NCI-H1436 treated with DMSO at 0.1 percent for 48 hours (cell line): ENCODE measurements at places on chromosomes 5 and 9.

- no peak for DNase-seq
Observed at GRCh38 chr9:28750136-28750535, 1176.9 kb upstream of the C9orf72 start.

GRCh38 chr5:164934039-164934438 is 1428.6 kb downstream of the MAT2B start:
- DNase-seq, result no peak

DNA sequence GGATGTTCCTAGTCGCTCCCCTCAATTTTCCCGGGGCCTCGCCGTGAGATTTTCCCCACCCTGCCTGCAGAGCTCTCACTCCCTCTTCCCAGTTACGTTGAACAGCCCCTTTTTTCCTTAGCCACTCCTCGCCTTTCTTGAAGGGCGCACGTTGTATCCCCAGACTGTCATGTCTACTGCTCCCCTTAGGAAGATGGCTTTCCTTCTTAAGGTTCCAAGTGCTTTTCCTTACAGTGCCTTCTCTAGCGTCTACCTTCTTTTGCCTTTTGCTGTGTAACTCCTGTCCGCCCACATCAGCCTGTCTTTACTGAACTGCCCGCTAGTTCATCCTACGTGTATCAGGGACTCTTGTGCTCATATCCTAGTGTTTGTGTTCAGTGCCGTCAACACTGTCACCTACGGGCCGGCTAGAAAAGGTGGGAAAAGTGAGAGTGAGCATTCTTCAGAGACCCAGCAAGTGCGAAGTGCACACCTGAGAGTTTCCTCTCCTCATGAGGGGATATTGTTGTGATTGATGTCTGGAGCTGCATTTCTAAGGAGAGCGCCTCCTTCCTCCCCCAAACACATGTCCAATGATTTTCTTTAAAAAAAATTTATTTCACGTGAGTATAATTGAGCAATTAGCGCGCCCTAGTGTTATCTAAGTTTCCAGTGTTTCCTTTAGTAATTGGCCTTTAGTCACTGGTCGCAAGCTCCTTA is 764 bp downstream of the CAMLG start:
- DNase-seq, result no peak

- DNase-seq, result peak; percentile 35
Observed at GRCh38 chr5:151123897-151124751, 33.5 kb downstream of the ANXA6 start.

DNA sequence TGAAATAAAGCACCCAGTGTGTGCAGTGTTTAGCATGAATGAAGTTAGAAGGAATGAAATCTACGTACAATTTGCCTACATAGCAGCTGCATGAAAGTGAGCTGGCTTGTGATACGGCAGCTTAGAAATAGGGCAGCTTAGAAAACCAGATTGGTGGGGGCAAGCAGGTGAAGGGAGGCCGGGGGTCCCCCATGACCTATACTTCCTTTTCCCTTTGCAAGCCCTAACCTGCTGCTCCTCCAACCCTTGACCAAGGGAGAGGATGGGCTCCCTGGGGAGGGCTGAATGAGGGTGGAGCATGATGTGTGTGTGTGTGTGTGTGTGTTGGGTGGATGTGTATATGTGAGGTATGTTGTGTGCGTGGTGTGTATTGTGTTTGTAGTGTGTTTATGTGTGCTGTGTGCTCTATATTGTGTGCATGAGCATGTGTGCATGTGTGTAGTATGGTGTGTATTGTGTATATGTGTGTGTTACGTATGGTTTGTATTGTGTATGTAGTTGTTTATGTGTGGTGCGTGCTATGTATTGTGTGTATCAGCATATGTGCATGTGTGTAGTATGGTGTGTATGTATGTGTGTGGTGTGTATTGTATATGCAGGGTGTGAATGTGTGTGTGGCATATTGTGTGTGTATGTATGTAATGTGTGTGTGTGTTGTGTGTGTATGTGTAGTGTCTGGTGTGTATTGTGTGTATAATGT is 72.1 kb downstream of the TENT4A start:
- DNase-seq, result no peak
